ENCODE measurements at places on chromosomes 13 and 19.

DNA sequence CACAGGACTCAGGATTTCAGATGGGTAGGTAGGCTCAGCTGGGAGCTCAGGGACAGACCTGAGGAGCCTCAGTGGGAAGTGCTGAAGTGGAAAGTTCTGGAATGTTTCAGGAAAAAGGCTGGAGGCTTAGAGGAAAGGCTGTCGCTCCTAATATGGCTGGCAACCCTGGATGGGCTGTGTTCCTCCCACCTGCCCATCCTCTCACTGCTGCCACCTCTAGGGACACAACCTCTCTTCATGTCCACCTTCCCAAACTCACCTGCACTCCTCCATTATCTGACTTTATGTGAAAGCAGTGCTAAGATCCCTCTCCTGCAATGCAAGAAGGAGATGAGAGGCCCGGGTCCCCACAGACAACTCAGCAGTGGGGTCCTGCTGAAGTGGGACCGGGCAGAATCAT lies 5.8 kb upstream of the CEACAM21 start:
- DNase-seq = no peak

DNA sequence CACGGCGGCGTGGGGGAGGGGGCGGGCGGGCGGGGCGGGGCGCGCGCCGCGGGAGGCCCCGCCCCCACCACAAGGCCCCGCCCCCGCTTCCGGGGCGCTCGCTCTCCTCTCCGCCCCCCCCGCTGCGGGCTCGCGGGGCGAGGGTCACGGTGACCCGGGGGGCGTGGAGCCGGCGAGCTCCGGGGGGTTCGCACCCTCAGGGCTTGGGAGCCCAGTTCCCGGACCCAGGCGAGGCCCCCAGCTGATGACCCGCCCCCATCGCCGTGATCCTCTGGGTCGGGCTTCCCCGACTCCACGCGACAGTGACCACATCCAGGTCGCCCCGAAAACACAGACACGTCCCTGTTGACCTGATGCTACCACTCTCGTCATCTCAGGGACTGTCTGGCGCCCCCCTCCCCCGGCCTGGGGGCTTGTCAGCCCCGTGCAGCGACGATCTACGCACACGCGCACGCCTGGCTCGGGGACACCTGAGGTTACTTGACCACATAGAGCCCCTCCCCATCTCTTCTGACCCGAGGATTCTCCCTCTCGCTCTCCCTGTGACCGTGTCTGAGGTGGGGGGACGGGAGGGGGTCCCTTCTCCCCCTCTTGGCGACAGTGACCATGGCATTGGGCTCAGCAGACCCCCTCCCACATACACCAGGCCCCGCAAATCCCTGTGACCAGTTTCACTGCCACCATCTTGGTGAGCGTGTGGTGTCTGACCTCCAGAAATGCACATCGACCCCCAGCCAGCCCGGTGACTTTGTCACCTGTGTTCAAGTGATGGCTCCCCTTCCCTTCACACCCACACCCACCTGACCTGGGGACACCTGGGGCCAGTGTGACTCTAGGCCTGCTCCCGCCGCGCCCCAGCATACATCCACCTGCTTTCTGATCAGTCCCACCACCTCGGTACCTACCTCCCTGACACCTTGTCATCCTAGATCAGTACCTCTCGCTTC lies 670 bp downstream of the MAP2K7 start:
- no peak for DNase-seq

- no peak for DNase-seq
Measured at GRCh38 chr19:7955696-7956095, 12.2 kb upstream of the TIMM44 start.

- no peak for DNase-seq
Measured at GRCh38 chr19:7000333-7000732, 20.9 kb downstream of the MBD3L2B start.

DNA sequence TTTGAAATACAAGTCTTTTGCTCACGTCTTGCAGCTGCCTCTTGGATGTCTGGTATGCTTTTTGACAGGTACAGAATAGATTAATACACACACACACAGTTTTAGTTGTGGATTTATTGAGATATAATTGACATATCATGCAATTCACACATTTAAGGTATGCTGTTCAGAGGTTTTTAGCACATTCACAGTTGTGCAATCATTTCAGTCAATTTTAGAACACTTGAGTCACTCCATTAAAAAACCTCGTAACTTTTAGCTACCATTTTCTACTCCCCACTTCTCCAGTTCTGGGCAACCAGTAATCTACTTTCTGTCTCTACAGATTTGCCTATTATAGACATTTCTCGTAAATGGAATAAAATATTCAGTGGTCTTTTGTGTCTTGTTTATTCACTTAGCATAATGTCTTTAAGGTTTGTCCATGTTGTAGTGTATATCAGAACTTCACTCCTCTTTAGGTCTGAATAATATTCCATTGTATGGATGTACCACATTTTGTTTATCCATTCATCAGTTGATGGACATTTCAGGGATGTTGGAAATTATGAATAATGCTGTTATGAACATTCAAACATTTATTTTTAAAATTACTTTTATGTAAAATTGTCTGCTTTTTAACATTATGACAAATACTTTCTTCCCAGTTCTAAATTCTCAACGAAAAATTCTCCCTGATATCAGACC lies 2.5 kb upstream of the ZMYM2 start:
- no peak for DNase-seq

DNA sequence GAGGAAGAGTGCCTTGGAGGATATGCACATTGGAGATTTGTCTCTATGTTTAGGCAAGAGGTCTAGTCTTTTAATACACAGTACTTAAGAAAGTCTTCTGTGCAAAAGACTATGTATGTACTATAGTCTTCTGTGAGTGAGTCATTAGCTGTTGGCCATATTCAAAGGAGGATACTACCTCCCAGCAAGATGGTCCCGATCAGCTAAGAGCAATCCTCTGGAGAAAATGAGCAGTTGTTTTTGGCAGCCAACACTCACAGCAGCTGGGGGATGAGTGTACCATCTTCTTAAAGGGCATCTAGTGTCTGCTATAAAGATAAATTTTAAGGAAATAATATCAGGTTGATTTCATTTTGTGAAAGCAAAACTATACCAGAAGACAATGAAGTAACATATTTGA lies 487.8 kb downstream of the KCTD12 start:
- DNase-seq = no peak

DNA sequence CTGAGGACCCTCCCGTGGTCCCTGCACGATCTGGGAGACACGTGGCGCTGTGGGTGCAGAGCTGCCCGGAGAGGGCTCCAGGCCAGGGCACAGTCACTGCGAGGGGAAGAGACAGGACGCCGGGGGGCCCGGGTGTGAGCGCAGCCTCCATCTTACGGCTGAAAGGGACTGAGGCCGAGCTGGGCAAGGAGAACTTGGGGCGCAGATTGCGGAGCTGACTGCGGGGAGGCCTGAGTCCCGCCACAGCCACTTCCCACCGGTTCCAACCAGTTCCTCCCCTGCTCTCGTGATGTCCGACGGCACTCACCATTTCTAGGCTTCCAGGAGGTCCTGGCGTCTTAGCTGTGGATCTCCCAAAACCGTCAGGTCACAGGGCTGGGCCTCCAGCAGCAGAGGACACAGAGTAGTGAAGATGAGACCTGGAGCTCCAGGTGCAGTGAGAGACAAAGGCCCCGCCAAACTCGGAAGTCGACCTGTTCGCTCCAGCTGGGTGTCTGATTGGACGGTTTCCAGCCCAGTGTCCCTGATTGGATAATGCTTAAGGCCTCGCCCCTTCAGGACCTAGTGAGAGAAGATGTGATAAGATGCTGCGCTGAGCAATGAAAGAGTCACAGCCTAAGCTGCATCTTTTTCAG lies 4.8 kb upstream of the ZNF253 start:
- DNase-seq = peak; percentile 10

GRCh38 chr13:40484101-40484800 lies 182.2 kb downstream of the FOXO1 start:
- DNase-seq = no peak

DNA sequence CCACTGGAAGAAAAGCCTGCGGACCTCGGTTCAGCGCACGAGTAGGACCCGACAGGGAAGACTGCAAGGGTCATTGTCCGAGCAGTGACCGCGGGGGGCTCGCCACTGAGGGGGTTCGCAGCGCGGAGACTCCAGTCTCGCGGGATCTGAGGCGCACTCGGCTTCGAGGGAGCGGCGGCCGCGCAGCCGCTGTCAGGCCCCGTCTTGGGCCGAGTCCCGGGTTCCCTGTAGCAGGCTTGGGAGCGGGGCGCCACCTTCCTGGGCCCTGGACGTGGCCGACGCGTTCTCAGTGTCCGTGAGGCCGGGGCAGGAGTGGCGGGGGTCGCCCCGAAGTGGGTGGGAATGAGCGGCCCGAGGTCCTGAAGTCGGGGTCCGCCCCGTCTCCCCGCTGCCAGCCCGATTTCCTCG lies 474 bp upstream of the FAM174C start:
- no peak for DNase-seq

- no peak for DNase-seq
Measured at GRCh38 chr13:32949820-32950219, 66.4 kb upstream of the KL start.

DNA sequence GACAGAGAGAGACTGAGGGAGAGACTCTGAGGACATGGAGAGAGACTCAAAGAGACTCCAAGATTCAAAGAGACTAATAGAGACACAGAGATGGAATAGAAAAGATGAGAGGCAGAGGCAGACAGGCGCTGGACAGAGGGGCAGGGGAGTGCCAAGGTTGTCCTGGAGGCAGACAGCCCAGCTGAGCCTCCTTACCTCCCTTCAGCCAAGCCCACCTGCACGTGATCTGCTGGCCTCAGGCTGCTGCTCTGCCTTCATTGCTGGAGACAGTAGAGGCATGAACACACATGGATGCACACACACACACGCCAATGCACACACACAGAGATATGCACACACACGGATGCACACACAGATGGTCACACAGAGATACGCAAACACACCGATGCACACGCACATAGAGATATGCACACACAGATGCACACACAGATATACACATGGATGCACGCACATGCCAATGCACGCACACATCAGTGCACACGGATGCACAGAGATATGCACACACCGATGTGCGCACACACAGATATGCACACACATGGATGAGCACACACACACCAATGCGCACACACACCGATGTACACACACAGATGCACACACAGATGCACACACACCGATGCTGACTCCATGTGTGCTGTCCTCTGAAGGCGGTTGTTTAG lies 3.3 kb upstream of the F10 start:
- no peak for DNase-seq

- DNase-seq = no peak
Measured at GRCh38 chr19:30083125-30083681, 141.2 kb downstream of the URI1 start.

DNA sequence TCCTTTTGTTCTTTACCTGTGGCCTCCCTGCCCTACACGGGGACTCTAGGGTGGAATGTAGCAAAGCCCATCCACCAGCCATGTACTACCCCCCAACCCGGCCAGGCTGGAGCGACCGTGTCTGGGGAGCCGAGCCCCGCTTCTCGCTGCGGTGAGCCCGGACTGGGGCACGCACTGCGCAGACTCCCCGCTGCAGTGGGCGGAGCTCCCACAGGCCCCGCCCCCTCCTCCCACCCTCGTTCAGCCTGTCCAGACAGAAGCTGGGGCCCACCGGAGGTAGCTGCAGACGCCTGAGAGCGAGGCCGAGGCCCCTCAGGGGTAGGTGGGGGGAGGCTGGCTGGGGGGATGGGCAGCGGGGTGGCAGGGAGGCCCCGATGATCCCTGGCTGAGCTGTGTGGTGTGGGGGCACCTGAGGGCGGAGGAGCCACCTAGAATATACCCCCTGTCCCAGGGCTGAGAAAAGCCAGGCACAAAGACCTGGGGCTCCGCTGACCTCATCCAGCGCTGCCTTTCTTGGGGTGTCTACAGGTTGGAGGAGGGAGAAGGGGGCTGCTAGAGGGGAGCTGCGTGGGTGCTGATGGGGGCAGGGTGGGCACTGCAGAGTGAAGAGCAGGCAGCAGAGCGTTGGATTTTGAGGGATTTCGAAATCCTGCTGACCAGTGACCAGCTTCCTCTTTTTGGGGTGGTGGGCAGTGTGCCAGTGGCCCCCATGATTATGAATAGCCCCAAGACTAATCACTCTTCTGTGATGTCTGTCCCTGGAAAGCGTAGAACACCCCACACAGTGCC lies 17.3 kb downstream of the PLD3 start:
- DNase-seq = no peak

DNA sequence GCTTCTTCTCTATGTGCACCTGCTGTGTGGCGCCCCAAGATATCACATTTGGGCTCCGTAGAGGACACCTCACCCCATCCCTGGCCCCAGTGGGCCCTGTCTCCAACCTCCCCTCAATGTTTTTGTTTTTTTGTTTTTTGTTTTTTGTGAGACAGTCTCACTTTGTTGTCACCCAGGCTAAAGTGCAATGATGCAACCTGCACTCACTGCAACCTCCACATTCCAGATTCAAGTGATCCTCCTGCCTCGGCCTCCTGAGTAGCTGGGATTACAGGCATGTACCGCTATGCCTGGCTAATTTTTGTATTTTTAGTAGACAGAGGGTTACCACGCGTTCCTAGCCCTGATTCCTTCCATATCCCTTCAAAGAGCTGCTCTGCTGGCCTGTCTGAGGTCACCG lies 26.9 kb upstream of the TUBGCP3 start:
- DNase-seq = no peak

- DNase-seq = no peak
Measured at GRCh38 chr19:5837761-5838352, 1.6 kb downstream of the FUT6 start.

DNA sequence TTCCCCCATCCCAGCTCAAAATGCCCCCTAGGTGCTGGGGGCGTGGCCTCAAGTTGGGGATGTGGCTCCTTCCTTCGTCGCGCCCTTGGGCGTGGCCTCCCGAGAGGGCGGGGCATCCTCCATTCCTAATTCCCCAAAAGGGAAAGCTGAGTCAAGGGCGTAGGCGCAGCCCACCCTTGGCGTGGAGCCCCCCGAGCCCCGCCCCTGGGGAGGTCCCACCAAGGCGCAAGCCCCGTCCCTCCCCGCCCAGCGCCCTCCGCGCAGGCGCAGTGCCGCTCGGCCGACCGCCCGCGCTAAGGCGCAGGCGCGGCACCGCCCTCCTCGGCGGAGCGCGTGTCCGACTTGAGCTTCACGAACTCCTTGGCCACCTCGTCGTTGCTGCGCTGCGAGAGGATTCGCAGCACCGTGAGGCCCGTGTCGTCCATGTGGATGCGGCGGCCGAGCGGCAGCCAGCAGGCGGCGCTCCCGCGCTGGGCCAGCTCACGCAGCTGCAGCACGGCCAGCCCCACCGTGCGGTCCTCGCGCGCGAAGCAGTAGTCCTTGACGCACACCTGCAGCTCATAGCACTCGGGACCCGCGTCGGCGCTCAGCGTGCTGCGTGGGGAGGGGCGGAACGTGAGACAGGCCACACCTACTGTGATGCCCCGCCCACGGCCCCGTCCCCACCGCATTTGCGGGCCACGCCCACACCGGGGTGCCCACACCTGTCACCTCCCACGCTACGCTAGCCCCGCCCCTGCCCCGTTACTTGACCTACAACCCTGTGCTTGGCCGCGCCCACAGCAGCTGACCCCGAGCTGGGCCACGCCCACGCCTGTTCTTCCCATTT lies 50.5 kb downstream of the COLGALT1 start:
- peak; percentile 62 for DNase-seq

- DNase-seq = no peak
Measured at GRCh38 chr19:6692027-6692426, 22.1 kb upstream of the TNFSF14 start.

DNA sequence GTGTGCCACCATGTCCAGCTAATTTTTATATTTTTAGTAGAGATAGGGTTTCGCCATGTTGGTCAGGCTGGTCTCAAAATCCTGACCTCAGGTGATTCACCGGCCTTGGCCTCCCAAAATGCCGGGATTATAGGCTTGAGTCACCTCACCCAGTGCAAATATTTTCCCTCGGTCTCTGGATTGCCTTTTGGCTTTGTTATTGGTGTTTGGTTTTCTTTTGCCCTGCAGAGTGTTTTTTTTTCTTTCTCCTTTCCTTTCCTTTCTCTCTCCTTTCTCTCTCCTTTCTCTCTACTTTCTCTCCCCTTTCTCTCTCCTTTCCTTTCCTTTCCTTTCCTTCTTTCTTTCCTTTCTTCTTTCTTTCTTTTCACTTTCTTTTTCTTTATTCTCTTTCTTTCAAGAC lies 33.2 kb downstream of the KDM4B start:
- DNase-seq = no peak

Data from stimulated activated CD4-positive, alpha-beta T cell treated with anti-CD3 and anti-CD28 coated beads, Interleukin-1b, Interleukin-23, amount 100 ng/mL, for 1 hour (primary cell).